Fibroblast of lung (primary cell): ENCODE measurements at places on chromosomes 6 and 20. TPM values are rescaled to one million over a fixed set of nuclear protein-coding genes. Genes with fewer than 3 reads are reported as not detected.

GRCh38 chr20:25048519-25048952, 9.4 kb downstream of the ACSS1 start:
- H3K27me3 ChIP-seq: peaks cover 25% of the 10 kb centered on the region
- H3K27ac ChIP-seq: no peak overlapping the region
- H3K36me3 ChIP-seq: no peaks in the 10 kb centered on the region
- no peak for DNase-seq

The STX11 gene
- total RNA-seq: 0.26 and 0.33 TPM in 2 replicates

GRCh38 chr20:5718896-5719595, 31.2 kb upstream of the SHLD1 start:
- no peak overlapping the region for H3K4me3 ChIP-seq
- DNase-seq: no peak
- no peaks in the 10 kb centered on the region for H3K4me1 ChIP-seq
- H3K36me3 ChIP-seq: no peaks in the 10 kb centered on the region
- no peak overlapping the region for H3K27ac ChIP-seq

DNA sequence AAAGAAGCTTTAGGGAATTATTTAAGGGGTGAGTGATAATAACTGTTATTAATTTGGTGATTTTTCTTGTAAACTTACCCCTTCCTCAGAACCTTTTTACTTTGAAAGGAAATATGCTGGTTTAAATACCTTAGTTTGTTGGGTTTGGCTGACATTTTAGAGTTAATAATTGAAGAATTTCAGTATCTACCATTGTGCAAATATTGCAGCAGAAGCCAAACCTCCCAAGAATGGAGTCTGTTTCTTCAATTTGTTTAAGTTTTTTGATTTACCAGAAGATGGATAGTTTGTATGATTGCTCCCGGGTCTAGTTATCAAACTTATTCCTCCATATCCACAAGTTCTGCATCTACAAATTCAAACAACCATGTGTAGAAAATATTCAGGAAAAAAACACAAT, 77.1 kb downstream of the ATRN start:
- DNase-seq: no peak
- no peaks in the 10 kb centered on the region for H3K4me1 ChIP-seq
- no peak overlapping the region for H3K27ac ChIP-seq
- H3K27me3 ChIP-seq: no peaks in the 10 kb centered on the region
- H3K4me3 ChIP-seq: no peak overlapping the region
- peaks cover 2% of the 10 kb centered on the region for H3K36me3 ChIP-seq
